ENCODE measurements at places on chromosomes 3 and 15. TPM values are rescaled to one million over a fixed set of nuclear protein-coding genes. Genes with fewer than 3 reads are reported as not detected.
A peak's percentile ranks its signal among the peaks of the same experiment; 100 is the strongest.

DNA sequence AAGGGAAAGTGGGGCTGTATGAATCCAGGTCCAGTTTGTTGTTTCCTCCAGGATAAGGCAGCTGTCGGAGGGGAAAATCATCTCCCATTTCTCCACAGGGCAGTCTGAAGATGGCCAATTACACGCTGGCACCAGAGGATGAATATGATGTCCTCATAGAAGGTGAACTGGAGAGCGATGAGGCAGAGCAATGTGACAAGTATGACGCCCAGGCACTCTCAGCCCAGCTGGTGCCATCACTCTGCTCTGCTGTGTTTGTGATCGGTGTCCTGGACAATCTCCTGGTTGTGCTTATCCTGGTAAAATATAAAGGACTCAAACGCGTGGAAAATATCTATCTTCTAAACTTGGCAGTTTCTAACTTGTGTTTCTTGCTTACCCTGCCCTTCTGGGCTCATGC, 911 bp downstream of the CCRL2 start:
- H3K27ac ChIP-seq: peak overlapping the region; percentile 20
- peaks cover 29% of the 10 kb centered on the region for H3K4me1 ChIP-seq
- peaks cover 13% of the 10 kb centered on the region for H3K27me3 ChIP-seq
- H3K36me3 ChIP-seq: peaks cover 12% of the 10 kb centered on the region

DNA sequence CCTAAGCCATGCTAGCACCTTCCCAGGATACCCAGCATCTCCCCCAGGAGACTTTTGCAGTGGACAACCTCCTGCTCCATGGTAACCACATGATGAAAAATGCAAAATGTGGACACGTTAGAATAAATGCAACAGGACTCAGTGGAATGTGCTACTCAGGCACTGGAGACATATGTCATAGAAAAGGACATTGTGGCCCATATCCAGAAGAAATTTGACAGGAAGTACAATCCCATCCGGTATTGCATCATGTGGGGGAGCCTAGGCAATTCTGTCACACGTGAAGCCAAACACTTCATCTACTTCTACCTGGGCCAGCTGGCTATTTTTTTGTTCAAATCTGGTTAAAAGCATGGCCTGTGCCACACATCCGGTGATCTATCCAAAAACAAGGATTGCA, 227.2 kb upstream of the GPR149 start:
- no peaks in the 10 kb centered on the region for H3K36me3 ChIP-seq
- no peaks in the 10 kb centered on the region for H3K27me3 ChIP-seq
- H3K4me3 ChIP-seq: no peak overlapping the region
- DNase-seq: no peak

DNA sequence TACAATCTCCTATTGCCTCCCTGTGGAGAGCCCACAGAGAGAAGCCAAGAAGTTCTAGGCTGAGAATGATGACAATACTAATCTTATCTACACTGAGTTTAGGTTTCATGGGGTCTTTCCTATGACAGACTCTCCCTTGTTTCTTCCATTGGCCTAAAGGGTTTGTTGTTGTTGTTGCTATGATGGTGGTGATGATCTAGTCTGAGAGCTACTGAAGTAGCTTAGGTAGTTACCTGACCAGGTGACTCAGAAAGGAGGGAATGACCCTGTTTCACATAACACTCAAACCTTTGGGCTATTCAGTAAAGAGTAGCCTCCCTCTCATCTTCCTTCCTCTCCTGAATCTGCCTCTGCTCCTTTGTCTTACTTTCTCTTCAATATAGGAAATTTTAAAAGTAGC, 170.2 kb downstream of the GMNC start:
- H3K4me3 ChIP-seq: no peak overlapping the region
- peaks cover 11% of the 10 kb centered on the region for H3K4me1 ChIP-seq
- H3K27me3 ChIP-seq: peaks cover 12% of the 10 kb centered on the region
- DNase-seq: no peak
- no peaks in the 10 kb centered on the region for H3K36me3 ChIP-seq

- peaks cover 5% of the 10 kb centered on the region for H3K27me3 ChIP-seq
- H3K4me1 ChIP-seq: peaks cover 24% of the 10 kb centered on the region
- H3K27ac ChIP-seq: no peak overlapping the region
- H3K4me3 ChIP-seq: no peak overlapping the region
- H3K36me3 ChIP-seq: no peaks in the 10 kb centered on the region
- peak; percentile 61 for DNase-seq
Measured at GRCh38 chr3:69370156-69370883, 15.6 kb downstream of the FRMD4B start.

GRCh38 chr3:62622553-62623174, 249.3 kb upstream of the FEZF2 start:
- H3K4me1 ChIP-seq: no peaks in the 10 kb centered on the region
- no peak overlapping the region for H3K4me3 ChIP-seq
- DNase-seq: peak; percentile 59

GRCh38 chr3:142374687-142375086, 73.2 kb downstream of the XRN1 start:
- no peak overlapping the region for H3K27ac ChIP-seq
- H3K4me1 ChIP-seq: peaks cover 6% of the 10 kb centered on the region
- H3K36me3 ChIP-seq: peaks cover 51% of the 10 kb centered on the region
- DNase-seq: no peak
- H3K4me3 ChIP-seq: no peak overlapping the region

GRCh38 chr15:59711451-59712243, 22.5 kb upstream of the BNIP2 start:
- no peaks in the 10 kb centered on the region for H3K4me1 ChIP-seq
- no peaks in the 10 kb centered on the region for H3K36me3 ChIP-seq
- no peak overlapping the region for H3K4me3 ChIP-seq
- no peak overlapping the region for H3K27ac ChIP-seq
- H3K27me3 ChIP-seq: peaks cover 16% of the 10 kb centered on the region

DNA sequence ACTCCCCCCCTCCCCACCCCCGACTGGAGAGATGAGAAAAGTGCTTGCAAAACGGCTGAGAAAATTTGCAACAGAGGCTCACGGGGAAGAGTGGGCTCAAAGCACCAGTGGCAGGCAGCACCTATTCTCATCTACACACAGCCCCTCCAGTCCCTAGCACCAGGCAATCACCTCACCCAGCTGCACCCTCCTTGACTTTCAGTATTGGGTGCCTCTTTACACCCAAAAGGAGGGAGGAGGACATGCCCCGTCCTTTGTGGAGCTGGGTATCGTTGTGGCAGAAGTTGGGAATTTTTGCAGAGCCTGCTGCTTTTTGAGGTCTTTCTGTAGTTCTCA, 182.8 kb upstream of the TOPAZ1 start:
- no peak for DNase-seq
- no peak overlapping the region for H3K27ac ChIP-seq
- H3K27me3 ChIP-seq: peaks cover 8% of the 10 kb centered on the region
- no peaks in the 10 kb centered on the region for H3K36me3 ChIP-seq
- H3K4me1 ChIP-seq: peaks cover 24% of the 10 kb centered on the region
- no peak overlapping the region for H3K4me3 ChIP-seq

GRCh38 chr3:77690284-77690845, 650.5 kb downstream of the ROBO2 start:
- H3K36me3 ChIP-seq: no peaks in the 10 kb centered on the region
- no peaks in the 10 kb centered on the region for H3K4me1 ChIP-seq
- DNase-seq: no peak
- H3K27me3 ChIP-seq: no peaks in the 10 kb centered on the region
- H3K4me3 ChIP-seq: no peak overlapping the region

GRCh38 chr15:71526060-71526820, 284.1 kb upstream of the NR2E3 start:
- no peak overlapping the region for H3K27ac ChIP-seq
- no peak overlapping the region for H3K4me3 ChIP-seq
- DNase-seq: no peak
- H3K36me3 ChIP-seq: no peaks in the 10 kb centered on the region
- H3K27me3 ChIP-seq: peaks cover 26% of the 10 kb centered on the region
- H3K4me1 ChIP-seq: no peaks in the 10 kb centered on the region

DNA sequence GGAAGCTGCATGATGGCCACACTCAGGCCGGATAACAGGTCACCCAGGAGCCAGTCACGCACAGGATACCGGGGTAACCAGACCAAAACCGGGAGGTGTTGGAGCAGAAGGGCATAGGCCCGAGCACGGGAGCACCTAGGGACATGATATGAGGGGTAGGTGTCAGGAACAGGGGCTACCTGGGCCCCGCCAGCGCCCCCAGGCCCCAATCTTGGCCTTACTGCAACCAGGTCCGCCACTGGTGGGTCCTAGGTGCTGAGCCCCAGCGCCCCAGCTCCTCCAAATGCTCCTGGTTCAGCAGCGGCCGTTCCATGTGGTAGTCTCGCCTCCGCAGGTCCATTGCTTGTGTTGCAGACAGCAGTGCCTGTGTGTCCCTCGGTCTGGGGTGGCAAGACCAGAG, 2.0 kb downstream of the SLC26A6 start:
- H3K4me1 ChIP-seq: peaks cover 19% of the 10 kb centered on the region
- H3K4me3 ChIP-seq: peak overlapping the region; percentile 18
- H3K36me3 ChIP-seq: peaks cover 23% of the 10 kb centered on the region
- DNase-seq: no peak

- peaks cover 34% of the 10 kb centered on the region for H3K36me3 ChIP-seq
- no peak overlapping the region for H3K4me3 ChIP-seq
- H3K27me3 ChIP-seq: no peaks in the 10 kb centered on the region
- H3K4me1 ChIP-seq: peaks cover 33% of the 10 kb centered on the region
Measured at GRCh38 chr3:195405651-195406050, 37.2 kb downstream of the ACAP2 start.

The ANO10 gene
- total RNA-seq: 3.5 TPM

The ISG20 gene
- 33.9 TPM for total RNA-seq

The NPAP1 gene
- not detected for total RNA-seq

The SIDT1 gene
- total RNA-seq: 11.5 TPM

The CTXND1 gene
- total RNA-seq: not detected

The SST gene
- total RNA-seq: not detected

The MFN1 gene
- 36.2 TPM for total RNA-seq

The ST3GAL6 gene
- total RNA-seq: not detected

The ENTPD3 gene
- not detected for total RNA-seq

The KY gene
- not detected for total RNA-seq

The TMEM41A gene
- 25.4 TPM for total RNA-seq

The FSIP1 gene
- total RNA-seq: 0.37 TPM

The SLC22A13 gene
- 0.47 TPM for total RNA-seq
